ENCODE measurements at places on chromosomes 13 and 19.

DNA sequence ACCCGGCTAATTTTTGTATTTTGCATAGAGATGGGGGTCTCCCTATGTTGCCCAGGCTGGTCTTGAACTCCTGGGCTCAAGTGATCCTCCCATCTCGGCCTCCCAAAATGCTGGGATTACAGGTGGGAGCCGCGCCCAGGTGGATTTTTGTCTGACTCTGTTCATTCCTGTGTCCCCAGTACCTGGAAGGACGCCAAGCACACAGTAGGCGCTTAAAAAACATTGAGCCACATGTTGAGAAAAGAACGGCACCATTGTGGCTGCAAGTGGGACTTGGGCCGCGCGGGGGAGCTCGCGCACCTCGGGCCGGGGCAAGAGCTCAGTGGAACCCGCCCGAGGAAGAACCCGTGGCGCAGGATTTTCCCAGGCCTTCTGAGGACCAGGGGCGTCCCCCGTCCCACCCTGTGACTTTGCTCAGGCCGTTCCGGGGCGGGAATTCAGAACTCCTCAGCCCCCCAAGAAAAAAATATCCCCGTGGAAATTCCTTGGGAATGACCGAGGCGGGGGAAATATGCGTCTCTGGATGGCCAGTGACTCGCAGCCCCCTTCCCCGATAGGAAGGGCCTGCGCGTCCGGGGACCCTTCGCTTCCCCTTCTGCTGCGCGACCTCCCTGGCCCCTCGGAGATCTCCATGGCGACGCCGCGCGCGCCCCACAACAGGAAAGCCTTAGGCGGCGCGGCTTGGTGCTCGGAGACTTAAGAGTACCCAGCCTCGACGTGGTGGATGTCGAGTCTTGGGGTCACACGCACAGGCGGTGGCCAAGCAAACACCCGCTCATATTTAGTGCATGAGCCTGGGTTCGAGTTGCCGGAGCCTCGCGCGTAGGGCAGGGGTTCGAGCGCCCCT lies 1.4 kb upstream of the ICAM1 start:
- DNase-seq, result peak; percentile 87

DNA sequence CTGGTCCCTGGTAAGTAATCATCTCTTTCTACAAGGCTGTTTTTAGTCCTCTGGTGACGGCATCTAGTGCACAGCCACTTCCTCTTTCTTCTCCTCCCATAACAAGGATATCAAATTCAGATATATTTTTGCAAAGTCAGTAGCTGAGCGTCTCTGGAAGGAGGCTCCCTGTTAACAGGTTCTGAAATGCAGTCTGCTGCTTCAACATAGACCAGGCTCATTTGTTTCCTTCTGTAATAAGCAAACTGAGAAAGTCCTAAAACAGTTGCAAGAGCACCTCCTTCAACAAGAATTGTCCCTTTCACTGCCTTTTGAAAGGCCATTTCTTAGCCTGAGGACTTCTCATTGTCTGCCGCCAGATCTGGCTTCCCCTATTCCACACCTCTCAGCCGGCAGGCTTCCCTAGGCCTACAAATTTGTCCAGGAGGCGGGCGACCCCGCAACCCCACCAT lies 7.4 kb upstream of the ZSCAN5A start:
- no peak for DNase-seq

DNA sequence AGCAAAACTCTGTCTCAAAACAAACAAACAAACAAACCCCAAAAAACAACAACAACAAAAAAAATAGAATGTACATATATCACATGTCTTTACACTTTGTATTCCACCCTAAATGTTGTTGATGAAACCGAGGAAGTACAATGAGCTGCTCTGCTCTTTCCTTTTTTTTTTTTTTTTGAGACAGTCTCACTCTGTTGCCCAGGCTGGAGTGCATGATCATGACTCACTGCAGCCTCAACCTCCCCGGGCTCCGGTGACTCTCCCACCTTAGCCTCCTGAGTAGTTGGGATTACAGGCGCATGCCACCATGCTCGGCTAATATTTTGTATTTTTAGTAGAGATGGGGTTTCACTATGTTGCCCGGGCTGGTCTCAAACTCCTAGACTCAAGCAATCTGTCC lies 30.6 kb upstream of the LRP3 start:
- DNase-seq, result no peak

- no peak for DNase-seq
Observed at GRCh38 chr13:23618341-23618740, 48.1 kb downstream of the TNFRSF19 start.

DNA sequence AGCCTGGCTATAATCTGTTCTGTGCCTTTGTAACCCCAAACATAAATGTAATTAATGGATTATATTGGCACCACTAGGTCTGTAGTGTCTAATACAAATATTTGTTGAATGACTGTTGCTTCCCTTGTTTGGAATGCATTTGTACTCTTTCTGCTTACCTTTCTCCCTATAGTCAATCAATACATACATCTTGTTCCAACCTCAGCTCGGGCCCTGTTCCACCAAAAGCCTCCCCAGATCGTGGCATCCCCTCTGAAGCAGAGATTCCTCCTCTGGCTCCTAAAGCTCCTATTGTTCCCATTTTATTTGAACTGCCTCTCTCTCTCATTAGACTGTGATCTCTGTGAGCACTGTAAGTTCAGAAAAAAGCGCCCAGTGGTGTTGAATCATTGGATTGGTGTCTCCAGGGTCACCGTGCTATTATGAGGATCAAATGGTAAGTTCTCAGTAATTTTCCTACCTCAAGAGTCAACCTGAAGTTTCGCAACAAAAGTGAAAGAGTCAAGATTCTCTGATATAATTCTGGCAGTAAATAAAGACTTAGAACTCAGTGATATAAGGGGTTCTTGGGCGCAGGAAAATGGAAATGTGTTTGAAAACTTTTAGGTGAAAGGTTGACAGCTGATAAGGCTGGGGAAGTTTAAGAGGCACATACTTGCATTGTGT lies 151.5 kb downstream of the KLF5 start:
- peak; percentile 9 for DNase-seq

DNA sequence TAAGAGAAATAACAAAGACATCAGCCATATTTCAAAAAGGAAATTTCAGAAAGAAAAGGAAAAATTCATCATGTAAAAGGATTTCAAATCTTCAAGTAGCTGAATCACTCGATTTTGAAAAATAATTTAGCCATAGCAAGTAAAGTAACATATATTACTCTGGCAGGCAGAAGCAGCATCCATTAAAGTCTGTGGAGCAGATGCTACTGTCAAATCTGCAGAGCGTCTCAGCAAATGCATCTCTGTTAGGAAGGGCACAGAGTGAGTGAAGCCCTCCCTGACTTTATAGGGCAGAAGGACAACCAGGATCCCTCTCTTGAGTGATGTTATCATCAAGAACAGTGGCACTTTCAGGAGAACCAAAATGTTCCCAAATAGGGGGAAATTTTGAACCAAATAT lies 445.5 kb downstream of the EFNB2 start:
- DNase-seq, result no peak

GRCh38 chr13:65584126-65584525 lies 1646.0 kb downstream of the PCDH9 start:
- no peak for DNase-seq

DNA sequence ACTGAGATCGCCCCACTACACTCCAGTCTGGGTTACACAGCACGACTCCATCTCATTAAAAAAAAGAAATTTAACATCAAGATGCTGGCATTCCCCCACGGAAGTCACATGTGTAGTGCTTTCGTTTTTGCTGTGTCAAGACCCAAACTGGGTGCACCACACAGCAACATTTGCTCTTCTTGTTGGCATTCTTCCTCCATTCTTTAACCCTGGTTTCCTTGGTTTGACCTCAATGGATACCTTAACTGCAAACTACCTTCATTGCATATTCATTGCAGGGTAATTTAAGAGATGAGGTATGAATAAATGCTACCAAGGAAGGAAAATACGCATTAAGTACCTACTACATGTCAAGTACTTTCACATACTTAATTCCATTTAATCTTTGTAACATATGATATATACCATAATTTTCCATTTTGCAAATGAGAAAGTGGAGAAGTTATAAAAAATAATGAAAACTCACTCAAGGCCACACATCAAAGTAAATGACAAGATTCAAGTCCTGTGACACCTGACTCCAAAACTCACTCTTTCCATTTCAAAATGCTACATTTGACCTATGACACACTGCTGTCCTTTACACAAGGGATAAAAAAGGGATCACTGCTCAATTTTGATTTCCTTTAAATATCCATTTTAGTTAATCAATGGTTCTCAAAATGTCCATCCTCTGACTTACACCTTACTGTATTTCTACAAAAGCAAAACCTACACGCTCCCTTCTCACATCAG lies 59.2 kb downstream of the STK24 start:
- no peak for DNase-seq

GRCh38 chr13:86870444-86870843 lies 800.7 kb upstream of the SLITRK5 start:
- DNase-seq, result peak; percentile 11

DNA sequence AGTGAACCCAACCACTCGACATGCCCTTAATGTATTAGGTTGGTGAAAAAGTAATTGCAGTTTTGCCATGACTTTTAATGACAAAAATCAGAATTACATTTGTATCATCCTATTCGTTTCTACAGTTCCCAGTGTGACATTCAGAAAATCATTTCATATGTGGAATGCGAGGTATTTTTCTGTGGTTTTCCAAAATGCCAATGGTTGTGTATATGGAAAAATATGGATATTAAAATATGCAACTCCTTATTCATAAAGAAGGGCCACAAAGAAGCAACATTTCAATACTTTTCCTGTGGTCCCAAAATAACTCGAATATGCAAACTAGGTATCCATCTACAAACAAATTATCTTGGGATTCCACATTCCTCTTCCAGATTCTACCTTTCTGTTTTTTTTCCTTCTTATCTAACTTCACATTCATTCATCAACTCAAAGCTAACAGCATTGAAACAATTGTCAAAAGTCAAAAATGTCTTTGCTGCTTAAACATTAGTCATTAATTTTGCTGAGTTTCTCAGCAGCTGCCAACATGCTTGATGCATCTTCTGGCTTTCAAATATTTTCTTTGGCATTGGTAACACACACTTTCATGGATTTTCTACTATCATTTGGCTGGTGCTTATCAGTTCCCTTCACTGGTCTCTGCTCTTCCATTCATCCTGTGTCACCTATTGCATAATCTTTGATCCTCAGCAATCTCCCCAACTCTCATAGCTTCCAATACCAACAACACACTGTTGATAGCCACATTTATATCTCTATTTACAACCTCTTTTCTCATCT lies 1445.4 kb downstream of the EFNB2 start:
- DNase-seq, result no peak

- DNase-seq, result no peak
Observed at GRCh38 chr13:75547917-75548316, 1.7 kb upstream of the UCHL3 start.

DNA sequence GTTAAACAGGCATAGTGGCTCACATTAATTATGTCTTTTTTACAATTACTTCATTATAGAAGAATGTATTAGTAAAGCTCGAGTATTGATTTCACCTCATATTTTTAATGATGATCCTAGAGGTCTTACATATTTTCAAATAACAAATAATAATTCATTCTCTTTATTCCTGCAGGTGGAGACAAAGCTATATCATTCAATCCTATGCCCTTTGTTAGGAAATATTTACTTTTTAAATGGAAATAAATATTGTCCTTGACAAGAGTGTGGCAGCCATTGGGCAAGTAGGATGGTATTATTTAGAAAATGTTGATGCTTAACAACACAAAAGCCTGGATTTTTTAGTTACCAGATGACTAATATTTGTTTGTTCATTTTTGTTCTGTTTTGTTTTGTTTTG lies 127.6 kb downstream of the COG6 start:
- no peak for DNase-seq

DNA sequence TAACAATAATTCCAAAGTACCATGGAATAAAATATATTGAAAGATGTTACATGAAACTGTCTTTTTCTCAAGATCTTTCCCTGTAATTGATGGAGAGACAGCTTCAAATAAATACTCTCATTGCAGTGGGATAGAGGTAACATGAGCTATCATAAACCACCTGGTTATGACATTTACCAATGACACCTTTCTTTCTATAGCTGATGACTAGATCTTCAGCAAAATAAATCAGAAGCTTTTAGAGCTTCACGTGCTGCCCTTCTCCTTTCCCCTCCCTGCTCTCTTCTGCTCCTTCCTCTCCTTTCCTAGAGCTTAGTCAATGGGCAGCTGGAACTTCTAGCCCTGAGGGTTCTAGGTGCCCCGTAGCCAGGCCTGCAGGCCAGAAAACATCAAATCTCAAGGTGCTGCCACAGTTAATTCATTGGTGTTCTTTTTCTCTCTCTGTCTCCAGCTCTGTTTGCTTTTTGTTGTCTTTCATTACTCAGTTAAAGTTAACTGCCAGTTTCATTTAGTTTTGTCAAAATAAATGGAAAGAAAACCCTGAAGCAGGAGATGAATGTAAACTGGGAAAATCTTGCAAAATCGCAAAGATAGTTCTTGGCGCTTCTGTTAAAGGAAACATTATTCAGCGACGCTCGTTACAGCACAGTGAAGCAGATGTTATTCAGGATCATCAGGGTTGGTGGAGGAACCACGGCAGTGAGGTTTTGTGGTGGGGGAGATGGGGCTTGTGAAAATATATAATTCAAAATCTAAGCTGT lies 8.3 kb upstream of the METTL21C start:
- DNase-seq, result no peak

DNA sequence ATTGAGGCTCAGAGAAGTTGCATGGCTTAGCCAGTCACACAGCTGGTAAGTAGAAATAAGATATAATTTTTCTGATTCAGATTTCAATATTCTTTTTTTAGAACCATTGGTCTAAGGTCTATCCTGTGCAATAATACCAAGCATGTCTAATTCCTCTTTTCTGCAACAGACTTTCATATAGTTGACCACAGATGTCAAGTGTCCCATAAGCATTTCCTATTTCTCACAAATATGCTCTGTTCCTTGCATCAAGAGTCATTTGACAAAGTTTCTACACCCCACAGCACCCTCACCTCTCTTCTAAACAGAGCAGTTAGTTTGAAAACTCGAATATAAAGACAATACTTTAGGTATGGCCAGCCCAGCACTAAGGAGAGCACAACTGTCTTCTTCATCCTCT lies 26.8 kb upstream of the SACS start:
- no peak for DNase-seq

GRCh38 chr19:54268936-54269335 lies 11.9 kb upstream of the LILRB5 start:
- DNase-seq, result no peak

DNA sequence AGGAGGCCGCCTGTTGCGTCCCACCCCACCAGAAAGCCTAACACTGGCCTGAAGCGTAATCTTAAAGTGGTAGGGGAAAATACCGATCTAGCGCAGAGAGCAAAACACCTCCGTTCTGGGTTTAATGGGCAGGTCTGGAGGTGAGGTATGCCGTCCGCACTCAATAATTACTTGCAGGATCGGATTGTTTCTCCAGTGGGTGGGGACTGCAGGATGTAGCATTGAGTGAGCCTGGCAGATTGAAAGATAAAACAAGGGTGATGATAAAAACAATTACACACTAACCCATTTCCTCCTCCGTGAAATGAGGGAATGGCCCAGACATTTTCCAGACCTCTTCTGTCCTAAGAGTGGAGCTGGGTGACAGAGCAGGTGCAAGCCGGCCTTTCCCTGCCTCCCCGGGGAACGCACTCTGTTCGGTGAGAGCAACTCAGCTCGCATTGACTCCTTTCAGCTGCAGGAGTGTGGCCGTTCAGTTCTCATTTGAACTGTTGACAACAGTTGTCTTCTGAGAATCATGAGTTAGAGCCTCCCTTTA lies 110.2 kb upstream of the DOCK9 start:
- DNase-seq, result peak; percentile 37

GRCh38 chr19:46839752-46840497 lies 10.7 kb downstream of the AP2S1 start:
- DNase-seq, result no peak
